Central memory CD8-positive, alpha-beta T cell (primary cell): ENCODE measurements at places on chromosomes 2 and 18.

DNA sequence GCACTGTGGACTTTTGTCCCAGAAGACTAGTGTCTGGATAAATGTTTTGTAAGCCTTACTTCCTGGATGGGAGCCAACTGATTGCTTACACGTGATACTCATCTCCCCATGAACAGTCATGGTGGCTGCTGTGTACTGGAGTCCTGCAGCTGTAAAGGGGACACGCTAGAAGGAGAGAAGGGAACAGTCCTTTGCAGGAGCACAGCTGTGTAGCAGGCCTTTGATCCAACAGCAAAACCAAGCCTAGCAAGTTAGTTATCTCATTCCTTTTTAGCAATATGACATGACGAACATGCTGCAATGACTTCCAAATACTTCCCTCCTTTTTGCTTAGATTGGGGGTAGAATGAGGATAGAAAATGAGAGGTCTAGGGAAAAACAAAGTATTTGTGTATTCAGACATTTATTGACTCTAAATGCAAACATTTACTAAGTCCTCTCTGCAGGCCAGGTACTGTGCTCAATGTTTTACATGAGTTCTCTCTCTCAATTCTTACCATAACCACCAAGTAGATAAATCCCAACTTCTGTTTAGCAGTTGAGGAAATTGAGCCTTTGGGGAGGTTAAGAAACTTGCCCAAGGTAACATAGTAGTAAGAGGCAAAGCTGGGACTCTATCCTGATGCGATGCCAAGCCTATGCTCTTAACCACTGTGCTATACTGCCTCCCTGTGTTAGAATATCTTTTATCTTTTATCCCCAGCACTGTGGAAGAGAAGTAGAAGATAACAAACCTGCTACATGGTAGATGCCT, 55.4 kb upstream of the CD28 start:
- DNase-seq: no peak
- H3K4me3 ChIP-seq: no peak overlapping the region
- H3K4me1 ChIP-seq: peaks cover 4% of the 10 kb centered on the region
- no peak overlapping the region for H3K27ac ChIP-seq
- peaks cover 2% of the 10 kb centered on the region for H3K36me3 ChIP-seq

DNA sequence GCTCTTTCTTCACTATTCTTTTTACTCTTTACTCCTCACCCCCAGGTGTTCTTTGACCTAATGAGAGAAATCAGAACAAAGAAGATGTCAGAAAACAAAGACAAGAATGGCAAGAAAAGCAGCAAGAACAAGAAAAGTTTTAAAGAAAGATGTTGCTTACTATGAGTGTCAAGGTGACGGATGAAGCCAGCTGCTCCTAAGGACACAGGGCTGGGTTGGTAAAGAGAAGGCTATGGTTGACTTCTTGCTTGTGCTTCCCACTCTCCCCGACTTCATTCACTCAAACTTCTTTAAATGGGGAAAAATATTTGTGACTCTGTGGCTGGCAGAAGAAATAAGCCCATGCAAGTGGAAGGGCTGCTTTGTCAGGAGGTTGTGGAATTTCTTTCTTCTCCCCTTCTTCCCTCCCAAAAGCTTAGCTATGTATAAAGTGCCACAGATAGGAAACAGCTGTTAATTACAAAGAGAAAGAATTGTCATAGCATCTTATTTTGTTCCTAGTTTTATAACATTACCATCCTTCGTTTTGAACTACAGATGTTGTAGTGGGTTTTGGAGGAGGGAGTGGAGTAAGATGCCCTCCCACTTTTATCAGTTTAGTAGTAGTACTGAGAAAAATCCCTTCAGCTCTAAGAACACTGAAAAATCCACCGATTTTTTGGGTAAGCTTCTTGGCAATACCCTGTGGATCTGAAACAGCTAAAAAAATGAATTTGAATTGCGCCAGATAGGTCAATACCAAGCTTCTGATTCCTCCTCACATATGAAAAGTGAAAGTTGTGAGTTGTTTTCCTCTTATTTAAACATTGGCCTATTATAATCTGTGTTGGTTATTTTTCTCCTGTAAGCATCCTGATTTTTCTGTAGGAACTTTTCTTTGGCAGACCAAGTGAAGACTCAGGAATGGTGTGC, 40.7 kb downstream of the RALB start:
- no peak overlapping the region for H3K27ac ChIP-seq
- H3K36me3 ChIP-seq: peaks cover 29% of the 10 kb centered on the region
- H3K4me1 ChIP-seq: no peaks in the 10 kb centered on the region
- no peaks in the 10 kb centered on the region for H3K27me3 ChIP-seq
- DNase-seq: no peak

GRCh38 chr2:241904791-241905710, 35.5 kb downstream of the RTP5 start:
- H3K4me3 ChIP-seq: no peak overlapping the region
- peaks cover 2% of the 10 kb centered on the region for H3K36me3 ChIP-seq
- peaks cover 8% of the 10 kb centered on the region for H3K4me1 ChIP-seq

DNA sequence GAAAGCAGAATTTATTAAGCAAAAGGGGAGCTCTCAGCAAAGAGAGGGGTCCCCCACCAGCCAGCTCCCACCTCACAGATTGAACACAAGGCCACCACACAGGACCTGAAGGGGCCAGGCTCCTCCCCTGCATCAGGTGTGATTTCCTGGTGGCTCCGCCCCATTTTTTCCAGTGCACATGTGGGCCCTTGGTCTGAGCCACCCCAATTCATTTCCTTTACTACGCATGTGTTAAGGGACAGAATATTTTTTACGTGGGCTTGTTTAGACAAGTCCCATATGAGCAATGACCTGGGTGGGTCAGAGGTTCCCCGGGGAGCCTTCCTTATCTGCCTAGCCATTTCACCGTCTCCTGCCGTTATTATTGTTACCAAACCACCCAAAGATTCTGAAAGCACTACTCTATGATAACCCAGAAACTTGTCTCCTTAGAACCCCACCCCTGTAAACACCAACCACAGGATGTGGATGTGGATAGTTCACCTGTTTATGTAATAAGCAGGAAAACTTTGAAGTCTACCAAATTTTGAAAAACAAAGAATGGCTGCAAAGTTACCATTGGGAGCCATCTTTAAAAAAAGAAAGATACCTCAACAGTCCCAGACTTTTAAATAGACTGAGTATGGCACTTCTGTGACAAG, 191.7 kb downstream of the CD226 start:
- H3K4me3 ChIP-seq: no peak overlapping the region
- H3K36me3 ChIP-seq: peaks cover 1% of the 10 kb centered on the region
- no peak for DNase-seq
- no peaks in the 10 kb centered on the region for H3K27me3 ChIP-seq

- no peak overlapping the region for H3K27ac ChIP-seq
- H3K4me3 ChIP-seq: no peak overlapping the region
- H3K27me3 ChIP-seq: no peaks in the 10 kb centered on the region
These were observed 88.5 kb upstream of the COL5A2 start for GRCh38 chr2:189267925-189268579.

DNA sequence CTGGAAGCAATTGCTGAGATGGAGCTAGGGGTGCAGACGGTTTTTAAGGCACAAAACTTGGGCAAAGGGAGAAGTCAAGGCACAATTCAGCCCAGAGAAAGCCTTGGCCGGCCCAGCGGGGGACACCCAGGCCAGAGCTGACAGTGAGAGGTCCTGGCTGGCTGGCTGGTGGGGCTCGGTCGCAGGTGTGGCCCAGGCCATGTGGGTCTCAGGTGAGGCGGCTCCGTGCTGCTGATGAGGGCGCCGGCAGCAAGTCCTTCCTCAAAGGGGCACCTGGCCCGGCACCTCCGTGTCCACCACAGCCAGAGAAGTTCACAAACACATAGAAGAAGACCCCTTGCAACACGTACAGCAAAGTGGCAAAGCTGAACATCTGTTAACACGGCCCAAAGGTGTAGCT, 54.2 kb upstream of the LDLRAD4 start:
- no peak overlapping the region for H3K27ac ChIP-seq
- no peak overlapping the region for H3K4me3 ChIP-seq
- H3K36me3 ChIP-seq: peaks cover 2% of the 10 kb centered on the region
- H3K27me3 ChIP-seq: peaks cover 45% of the 10 kb centered on the region
- no peak for DNase-seq

GRCh38 chr2:85330839-85331636, 3.2 kb upstream of the TGOLN2 start:
- no peak overlapping the region for H3K27ac ChIP-seq
- H3K4me3 ChIP-seq: no peak overlapping the region
- no peaks in the 10 kb centered on the region for H3K27me3 ChIP-seq
- H3K4me1 ChIP-seq: peaks cover 30% of the 10 kb centered on the region
- peaks cover 29% of the 10 kb centered on the region for H3K36me3 ChIP-seq

DNA sequence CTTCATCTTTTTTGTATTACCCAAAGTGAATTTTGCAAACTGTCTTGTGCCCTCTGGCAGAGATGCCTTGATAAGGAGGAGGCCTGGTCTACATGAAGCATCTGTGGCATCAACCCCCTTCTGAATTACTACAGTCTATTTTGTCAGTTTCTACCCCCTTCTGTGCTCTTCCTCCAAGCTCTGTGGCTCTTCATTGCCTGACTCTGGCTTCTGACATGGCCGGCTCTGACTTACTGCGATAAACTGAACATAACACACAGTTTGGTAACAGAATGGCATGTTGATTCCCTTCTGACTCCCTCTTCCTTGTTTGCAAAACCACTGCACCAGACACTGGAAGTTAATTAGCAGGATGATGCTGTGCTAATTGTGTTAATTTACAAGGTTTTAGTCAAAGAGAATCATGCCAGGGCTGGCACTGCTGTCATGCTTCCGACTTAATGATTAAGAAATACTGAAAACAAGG, 122.5 kb downstream of the FIGN start:
- no peak for DNase-seq
- H3K27ac ChIP-seq: no peak overlapping the region
- H3K4me3 ChIP-seq: no peak overlapping the region

DNA sequence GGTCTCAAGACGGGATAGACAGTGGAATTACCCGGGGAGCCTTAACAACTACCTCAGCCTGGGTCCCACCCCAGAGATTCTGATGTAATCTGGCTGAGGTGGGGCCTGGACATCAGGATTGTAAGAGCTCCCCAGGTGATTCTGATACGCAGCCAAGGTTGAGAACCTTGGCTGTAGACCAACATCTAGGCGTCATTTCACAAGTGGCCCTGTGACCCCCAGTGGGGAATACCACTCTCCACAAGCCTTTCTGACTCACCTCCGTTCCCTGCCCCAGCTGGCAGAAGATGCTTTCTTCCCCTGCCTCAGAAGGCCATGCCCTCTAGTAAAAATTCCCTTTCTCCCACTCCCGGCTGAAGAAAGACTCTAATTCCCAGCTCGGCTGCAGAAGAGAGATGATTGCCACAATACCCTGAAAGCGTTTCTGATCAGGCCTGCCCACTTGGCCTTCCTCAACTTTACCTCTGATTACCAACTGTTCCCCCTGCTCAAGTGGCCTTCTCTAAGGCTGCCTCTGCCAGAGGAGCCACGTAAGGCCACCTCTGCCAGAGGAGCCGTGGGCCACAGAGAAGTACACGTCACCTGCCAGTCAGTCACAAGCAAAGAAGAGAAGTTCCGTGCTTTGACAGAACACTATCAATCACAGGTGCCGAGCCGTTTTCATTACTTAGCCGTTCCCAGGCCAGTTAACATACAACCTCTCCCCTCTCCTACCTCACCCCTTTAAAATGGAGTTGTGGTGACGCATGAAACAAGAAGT, 116.8 kb upstream of the PKDCC start:
- DNase-seq: no peak
- H3K4me1 ChIP-seq: peaks cover 7% of the 10 kb centered on the region
- peaks cover 11% of the 10 kb centered on the region for H3K27me3 ChIP-seq

GRCh38 chr2:25375989-25376545, 34.3 kb upstream of the DNMT3A start:
- no peaks in the 10 kb centered on the region for H3K27me3 ChIP-seq
- peaks cover 29% of the 10 kb centered on the region for H3K4me1 ChIP-seq
- no peaks in the 10 kb centered on the region for H3K36me3 ChIP-seq
- no peak for DNase-seq
- H3K4me3 ChIP-seq: peak overlapping the region; percentile 47
- H3K27ac ChIP-seq: peak overlapping the region; percentile 92

GRCh38 chr2:200782251-200782650, 29.5 kb upstream of the BZW1 start:
- H3K27ac ChIP-seq: no peak overlapping the region
- no peak overlapping the region for H3K4me3 ChIP-seq
- H3K36me3 ChIP-seq: no peaks in the 10 kb centered on the region
- no peaks in the 10 kb centered on the region for H3K27me3 ChIP-seq

- H3K4me1 ChIP-seq: no peaks in the 10 kb centered on the region
- no peak overlapping the region for H3K4me3 ChIP-seq
- no peak for DNase-seq
- no peaks in the 10 kb centered on the region for H3K36me3 ChIP-seq
- no peak overlapping the region for H3K27ac ChIP-seq
These were observed 11.6 kb upstream of the SPTBN1 start for GRCh38 chr2:54444503-54444902.
